Stimulated activated CD8-positive, alpha-beta memory T cell treated with anti-CD3 and anti-CD28 coated beads, Interleukin-7, amount 100 ng/mL, for 1 hour (primary cell): ENCODE measurements at places on chromosomes 6 and 20.

- DNase-seq: no peak
Measured at GRCh38 chr6:45047573-45047972, 280.6 kb upstream of the RUNX2 start.

DNA sequence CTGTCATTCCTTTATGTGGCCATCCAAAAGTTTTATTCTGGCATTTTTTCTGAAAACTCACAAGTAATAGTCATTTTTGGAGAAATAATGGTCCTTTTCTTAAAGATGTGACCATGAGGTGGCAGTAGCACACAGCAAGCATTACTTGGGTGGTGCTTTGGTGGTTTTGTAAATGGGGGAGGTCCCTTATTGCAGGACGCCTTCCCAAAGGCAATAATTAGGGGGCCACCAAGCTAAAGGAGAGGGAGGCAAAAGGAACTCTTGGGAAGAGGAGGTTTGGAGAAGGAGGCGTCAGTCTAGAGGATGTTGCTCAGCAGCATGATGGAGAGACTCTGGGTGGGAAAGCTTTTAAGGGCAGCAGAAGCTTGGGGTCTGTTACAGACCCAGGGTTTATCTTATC, 422.6 kb upstream of the MMS22L start:
- no peak for DNase-seq

DNA sequence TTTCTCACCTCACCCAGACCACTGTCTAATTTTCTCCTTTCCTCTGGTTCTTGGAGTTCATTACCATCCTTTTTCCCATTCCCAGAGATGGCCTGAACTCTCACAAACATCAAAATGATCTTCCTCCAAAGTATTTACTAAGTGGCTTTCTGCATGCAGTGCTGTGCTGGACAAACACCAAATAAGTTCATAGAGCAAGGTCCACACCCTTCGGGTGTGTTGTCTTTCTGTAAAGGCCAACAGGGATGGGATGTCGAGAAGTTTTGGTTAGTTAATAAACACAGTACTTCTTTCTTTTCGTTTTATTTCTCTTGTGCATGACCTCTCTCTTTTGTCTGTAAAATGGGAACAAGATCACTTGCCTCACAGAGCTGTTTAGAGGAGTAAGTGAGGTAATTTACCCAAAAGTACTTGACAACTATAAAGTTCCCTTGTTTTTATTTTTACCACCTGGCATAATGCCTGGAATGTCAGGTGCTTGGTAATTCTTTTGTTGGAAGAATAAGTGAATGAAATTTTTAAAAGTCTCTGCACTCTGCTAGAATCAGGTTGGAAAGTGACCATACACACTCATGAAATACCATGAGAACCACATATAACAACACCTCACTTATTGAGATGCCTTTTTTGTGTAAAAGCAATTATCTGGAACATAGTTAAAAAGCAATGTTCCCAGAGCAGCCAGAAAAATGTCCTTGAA, 22.8 kb upstream of the CCN6 start:
- DNase-seq: no peak

DNA sequence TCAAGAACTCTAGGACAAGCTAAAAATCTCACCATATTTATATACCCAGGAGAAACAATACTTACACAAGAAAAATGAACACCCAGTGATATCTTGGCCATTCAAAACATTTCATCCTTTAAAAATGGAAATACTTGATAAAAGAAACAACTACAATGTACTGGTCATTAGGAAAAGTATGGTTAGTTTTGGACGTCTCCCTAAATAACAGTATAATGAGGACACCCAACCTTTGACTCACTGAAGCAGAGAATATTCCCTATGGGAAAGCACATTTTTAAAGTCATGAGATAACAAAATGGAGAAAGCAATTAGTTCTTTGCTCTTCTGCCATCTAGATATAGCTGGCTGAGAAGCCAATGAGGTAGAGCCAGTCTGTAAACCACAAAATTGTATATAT, 164.4 kb downstream of the TBX18 start:
- no peak for DNase-seq

DNA sequence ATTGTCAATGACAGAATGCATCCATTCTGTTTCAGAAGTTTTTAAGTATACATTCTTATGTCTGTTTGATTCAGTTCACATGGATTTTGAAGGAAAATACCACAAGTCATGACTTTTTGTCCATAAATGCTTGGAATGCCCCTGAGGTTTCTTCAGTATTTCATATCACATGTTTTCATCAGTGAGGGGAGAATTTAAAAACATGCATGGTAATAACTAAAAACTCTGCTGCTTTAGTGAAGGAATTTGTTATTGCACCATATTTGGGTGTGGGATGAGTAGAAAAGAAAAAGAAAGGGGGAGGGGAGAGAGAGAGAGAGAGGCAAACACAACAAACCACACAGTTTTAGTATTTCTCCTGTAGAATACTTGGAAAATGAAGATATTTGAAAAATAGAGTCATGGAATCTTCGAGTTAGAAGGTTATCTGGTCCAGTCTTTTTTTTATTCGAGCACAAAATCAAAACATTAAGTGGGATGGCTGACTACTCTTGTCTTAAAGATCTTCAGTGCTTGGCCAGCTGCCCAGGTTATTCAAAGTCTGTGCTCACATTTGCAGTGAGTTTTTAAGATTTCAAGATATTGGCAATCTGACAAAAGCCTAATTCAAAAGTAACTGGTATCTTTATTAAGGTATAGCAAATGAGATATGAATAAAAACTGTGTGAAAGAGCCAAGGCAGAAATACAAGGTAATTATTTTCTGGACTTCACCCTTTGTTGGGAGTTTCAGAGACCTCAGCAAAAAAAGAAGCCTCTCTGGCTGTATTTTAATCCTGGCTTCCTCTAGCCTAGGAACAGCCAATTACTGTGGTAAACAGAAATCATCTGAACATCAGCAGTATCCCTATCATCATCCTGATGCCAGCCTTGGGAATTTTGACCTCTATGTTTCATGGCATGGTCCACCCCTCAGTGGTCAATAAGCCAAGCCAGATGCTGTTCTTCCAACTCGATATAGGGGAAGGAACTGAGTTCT, 687.9 kb upstream of the CITED2 start:
- DNase-seq: no peak

- DNase-seq: no peak
Measured at GRCh38 chr6:159729598-159730331, 2.5 kb downstream of the WTAP start.
